ENCODE measurements at places on chromosomes 5 and 9.

DNA sequence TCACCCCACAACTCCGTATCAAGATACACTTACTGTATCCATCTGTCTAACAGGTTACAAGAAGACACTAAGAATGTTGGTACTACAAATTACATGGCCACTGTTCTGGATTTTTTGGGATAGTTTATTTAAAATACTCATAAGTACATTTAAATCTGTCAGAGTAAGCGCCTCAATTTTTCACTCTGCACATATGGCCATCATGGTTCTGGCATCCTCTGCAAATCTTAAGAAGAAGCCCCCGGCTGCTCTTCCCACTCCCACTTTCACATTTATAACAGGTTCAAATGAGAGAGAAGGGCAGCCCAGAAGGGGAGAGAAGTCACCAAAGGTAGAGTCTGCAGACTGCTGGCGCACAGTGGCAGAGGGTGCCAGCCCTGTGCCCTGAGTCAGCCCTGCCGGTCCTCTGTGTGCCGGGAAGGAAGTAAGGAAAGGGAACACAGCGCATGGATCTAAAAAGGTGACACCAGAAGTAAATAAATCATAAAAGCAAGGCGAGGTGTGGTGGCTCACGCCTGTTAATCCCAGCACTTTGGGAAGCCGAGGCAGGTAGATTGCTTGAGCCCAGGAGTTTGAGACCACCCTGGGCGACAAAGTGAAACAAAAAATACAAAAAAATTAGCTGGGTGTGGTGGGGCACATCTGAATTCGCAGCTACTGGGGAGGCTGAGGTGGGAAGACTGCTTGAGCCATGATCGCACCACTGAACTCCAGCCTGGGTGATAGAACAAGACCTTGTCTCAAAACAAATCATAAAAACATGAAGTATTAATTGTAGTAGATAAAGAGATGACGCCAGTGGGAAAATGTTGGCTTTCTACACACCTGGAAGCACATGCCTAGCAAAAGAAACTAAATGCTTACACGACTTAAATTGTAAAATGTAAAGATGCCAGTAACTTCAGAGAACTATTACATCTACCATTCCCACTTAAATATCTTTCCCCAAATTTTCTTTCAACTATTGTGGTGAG is 30.0 kb downstream of the RNF130 start:
- no peak for DNase-seq

DNA sequence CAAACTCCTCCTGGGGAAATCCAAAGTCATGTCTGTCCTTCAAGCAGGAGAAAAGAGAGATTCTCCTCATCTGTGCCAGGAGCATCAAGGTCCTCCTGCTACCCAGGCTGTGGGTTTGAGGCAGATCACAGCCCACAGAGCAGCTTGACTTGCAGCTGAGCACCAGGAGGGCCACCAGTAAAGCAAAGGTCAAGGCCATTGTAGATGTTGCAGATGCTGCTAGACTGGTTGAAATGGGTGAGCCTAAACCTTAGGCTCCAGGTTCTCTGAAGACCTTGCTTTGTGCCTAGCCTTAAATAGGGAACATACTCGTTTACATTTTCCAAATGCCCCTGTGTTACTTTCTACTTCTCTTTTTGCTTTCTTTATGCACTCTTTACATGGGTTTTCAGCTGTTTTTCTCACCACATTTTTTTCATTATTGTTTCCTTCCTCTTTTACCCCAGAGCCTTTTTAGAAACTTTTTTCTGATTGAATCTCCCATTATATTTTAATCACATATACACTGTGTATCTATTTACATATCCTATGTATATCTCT is at the start of gene IFNA2:
Gene IFNA2, minus strand, starts transcription at position 268 of the 540 bp plus-strand sequence. Its CDS starts 69 bp downstream, at position 199.
- no peak for DNase-seq

GRCh38 chr9:89340332-89340731 is 22.0 kb downstream of the SECISBP2 start:
- no peak for DNase-seq

- DNase-seq = no peak
Observed at GRCh38 chr5:139742173-139742903, 53.3 kb upstream of the PSD2 start.

Data from activated CD8-positive, alpha-beta memory T cell treated with anti-CD3 and anti-CD28 coated beads for 1 hour (primary cell).